Mesothelial cell of epicardium (in vitro differentiated cells): ENCODE measurements at places on chromosomes 6 and 20.

DNA sequence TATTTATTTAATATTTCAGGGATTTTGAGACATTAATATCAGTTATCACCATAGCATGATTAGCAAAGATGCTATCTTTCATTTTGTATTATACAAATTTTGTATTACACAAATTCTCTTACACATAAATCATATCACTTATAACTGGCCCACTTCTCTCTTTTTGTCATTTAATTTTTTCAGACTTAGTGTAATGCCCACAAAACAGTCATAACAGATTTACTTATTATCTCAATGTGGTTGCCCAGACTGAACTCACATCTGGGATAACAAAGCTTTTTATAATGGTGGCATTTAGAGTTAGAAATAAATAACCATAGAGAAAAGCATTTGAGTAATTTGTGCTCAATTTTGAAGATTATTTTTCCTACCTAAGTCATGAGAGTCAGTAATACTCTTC lies 148.3 kb downstream of the TFAP2B start:
- no peak for DNase-seq

DNA sequence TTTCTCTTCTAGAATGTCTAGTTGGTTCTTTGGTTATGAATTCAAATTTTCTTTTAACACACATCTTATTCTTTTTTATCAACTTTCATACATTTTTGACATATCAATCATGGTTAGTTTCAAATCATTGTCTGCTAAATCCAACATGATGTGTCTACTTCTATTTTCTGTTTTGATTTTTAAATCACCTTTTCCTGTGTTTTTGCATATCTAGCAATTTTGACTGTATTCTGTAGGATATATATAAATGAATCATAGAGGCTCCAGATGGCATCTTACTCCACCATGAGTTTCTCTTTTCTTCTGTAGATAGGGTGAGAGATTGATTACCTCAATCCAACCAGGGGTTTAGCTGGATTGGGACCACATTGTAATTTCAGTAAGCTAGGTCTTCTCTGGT lies 34.3 kb upstream of the CARMIL1 start:
- no peak for DNase-seq

GRCh38 chr6:89021629-89022028 lies 58.2 kb upstream of the RNGTT start:
- DNase-seq, result no peak

- no peak for DNase-seq
Observed at GRCh38 chr6:3432416-3432815, 24.4 kb downstream of the SLC22A23 start.

- DNase-seq, result no peak
Observed at GRCh38 chr6:126156973-126157372, 170.6 kb downstream of the TRMT11 start.

DNA sequence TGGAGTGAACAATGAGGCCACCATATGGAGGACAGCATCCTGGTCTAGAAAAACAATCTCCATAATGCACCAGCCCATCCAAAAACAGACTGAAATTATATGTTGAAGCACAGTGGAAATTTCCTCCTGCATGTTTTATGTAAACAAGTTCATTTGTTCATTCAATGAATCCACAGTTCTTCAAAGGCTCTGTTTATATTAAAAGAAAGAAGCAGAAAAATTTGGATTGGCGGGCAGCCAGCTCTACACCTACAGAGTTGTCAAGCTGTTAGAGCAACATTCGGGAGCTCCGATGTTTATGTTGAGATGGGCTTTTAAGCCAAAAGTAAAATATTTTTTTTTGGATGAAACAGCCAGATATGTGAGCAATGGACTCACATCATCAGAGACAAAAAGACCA lies 395.3 kb upstream of the SULF2 start:
- DNase-seq, result no peak

GRCh38 chr6:118501765-118502164 lies 46.3 kb upstream of the PLN start:
- DNase-seq, result no peak
